ENCODE measurements at places on chromosomes 1 and 21. TPM values are rescaled to one million over a fixed set of nuclear protein-coding genes. Genes with fewer than 3 reads are reported as not detected.

DNA sequence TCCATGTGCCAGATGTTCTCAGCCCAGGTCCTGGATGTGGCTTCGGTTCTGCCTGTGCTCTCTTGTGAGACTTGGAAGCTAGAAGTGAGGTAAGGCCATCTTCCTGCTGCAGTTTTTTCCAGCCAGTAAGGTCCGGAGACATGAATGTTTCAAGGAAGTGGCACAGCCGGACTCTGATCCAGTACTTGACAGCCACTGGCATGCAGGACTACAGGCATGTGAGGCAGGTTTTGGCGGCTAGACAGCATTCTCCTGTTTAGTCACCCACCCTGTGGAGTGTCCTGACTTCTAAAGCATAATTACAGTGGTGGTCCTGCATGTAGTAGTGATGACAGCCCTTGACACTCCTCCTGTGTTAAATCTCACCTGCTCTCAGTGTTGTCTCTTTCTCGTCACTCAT is 72.3 kb downstream of the TNFSF4 start:
- no peak for DNase-seq

DNA sequence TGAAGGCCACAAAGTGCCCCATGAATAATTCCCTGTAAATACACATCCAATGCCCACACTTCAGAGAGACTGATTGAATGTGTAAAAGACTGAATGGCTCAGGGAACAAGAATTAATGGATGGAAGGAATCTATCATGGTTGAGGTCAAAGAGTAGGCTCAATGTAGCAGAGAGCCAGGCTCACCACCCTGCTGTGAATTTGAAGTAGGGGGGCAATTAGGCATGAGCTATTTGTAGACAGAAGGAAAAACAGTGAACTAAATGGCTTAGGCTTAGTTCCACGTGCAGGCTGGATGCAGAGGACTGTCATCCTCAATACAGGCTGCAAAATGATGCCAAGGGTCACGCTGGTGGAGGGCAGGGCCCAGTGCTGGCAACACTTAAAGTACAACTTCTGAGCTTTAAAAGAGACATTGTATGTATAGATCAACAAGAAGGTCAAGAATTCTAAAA is 22.9 kb upstream of the IGSF3 start:
- DNase-seq = no peak

DNA sequence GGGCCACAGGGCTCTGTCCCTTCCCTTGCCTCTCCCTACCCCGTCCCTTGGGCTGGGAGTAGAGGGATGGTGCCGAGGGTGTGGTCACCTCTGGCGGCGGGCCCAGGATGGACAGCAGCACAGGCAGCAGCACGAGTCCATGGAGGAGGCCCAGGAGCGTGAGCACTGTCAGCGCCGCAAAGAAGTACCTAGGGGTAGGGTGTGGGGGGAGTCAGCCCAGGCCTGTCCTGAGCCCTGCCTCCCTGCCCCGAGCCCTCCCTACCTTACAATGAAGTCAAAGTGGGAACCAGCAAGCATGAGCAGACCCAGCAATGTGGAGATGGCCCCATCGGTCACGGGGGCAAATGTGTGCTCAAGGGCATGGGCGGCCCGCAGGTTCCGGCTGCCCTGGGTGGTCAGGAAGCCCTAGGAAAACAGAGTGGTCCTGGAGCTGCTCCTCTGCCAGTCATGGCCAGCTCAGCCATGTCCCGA is 14.7 kb downstream of the BTBD19 start:
- no peak for DNase-seq

DNA sequence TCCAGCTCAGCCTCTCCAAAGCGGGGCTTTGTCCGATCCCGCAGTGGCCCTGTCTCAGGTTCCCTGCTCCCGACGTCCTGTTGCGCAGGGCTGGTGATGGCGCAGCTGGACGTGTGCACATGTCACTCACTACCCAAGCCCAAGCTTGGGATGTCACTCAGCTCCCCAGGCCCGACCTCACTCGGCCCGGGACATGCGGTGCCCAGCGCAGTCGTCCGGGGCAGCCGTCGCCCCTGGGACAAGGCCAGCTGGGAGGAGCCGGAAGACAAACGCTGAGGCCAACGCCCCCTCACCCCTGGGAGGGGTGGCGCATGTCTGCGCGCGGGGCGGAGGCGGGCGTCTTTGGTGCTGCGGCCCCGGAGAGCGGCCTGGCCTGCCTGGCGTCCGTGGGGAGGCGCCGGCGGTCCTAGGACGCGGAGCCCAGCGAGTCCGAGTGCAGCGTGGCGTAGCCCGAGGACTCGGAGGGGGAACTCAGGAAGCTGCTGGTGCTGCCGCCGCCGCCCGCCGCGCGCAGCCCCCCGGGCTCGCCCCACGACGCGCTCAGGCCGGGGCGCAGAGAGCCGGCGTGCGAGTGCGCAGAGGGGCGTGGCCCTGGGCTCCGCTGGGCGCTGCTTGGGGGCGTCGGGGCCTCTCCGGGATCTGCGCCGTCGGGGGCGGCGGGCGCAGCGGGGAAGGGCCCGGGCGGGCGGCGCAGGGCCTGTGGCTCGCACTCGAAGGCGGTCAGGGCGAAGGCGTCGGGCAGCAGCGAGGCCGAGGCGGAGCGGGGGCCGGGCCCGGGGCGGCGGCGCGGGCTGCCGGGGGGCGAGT is 5.2 kb downstream of the HES3 start:
- no peak for DNase-seq

GRCh38 chr1:71770121-71770520 is 512.2 kb downstream of the NEGR1 start:
- no peak for DNase-seq

GRCh38 chr21:45560106-45561021 is 18.1 kb upstream of the SLC19A1 start:
- no peak for DNase-seq

- no peak for DNase-seq
These were observed 66.8 kb upstream of the ANGPTL1 start for GRCh38 chr1:178937695-178938094.

DNA sequence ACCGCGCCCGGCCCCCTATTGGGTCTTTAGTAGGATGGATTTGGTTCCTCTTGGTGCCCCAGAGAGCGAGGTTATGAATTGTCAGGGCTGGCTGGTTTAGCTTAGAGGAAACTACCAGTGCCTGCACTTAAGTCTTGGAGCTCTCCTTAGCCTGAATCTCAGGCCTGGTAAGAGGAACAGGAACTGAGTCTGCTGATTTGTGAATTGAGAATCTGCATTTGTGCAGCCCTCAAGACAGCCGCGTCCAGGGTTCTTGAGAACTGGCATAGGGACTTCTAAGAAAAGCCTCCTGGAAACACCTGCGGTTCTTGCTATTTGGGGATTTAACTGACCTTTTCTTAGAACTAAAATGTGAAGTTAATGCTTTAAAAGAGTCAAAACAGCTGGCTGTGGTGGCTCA is 1.7 kb downstream of the NECAP2 start:
- DNase-seq = no peak

DNA sequence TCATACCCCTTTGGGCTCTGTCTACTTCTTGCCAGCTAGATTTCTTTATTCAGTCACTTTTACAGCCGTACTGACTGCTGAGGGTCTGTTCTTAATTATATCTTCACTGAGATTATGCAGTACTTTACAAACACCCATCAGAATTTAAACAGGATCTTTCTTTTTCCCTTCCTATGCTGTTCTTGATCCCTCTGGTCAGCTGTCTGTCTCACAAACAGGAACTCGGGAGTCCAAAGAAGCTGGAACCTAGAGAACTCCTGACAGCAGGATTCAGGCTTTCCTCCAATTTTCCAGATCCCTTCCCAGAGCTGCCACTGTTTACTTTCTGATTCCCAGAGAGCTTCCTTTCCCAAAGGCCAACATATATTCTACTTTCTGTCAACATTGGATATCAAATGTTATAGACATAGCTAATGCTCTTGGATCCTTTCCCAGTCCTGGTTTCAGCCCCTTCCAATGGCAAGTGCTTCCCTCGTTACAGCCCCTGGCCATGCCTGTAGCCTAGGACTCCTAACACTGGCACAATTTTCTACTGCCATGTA is 59.5 kb downstream of the ATP2B4 start:
- peak; percentile 62 for DNase-seq

DNA sequence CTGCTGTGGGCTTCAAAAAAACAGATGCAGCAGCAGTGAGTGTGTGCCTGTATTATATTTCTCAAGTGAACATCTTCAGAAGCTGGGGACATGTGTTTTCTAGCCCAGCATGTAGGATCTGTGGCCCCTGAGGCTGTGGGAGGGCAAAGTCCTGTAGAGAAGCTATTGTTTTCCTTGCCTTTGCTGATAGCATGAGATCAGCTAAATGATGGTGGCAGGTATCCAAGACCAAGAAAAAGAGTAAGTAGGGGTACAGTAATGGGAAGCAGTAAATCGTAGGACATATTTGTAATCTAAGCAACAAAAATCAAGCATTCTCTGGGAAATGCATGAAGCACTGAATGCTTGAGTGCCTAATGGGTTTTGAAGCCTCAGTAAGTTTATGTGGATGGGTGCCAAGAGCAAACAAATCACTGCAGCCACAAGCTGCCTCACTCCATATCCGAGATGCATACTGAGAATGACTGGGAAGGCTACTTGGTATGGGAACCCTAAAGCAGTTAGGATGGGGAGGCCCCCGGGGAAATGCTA is 98.3 kb downstream of the CD58 start:
- no peak for DNase-seq

GRCh38 chr1:54810153-54810942 is 9.2 kb upstream of the TTC22 start:
- peak; percentile 56 for DNase-seq

- no peak for DNase-seq
These were observed 35.1 kb downstream of the ZNF281 start for GRCh38 chr1:200374569-200375295.

DNA sequence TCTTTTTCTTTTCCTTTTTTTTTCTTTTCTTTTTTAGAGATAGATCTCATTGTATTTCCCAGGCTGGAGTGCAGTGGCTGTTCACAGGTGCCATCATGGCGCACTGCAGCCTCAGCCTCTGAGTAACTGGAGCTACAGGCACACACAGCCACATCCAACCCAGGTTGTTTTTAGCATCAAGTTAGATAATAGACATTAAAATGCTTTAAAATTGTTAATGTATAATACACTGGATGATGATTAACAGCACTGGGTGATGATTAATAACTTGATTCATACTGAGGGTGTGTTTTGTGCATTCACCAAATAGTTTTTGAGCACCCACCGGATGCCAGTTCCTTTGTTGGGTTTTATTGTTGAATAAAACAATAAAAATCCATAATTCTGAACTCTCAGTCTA is 75.2 kb downstream of the BEND5 start:
- no peak for DNase-seq

DNA sequence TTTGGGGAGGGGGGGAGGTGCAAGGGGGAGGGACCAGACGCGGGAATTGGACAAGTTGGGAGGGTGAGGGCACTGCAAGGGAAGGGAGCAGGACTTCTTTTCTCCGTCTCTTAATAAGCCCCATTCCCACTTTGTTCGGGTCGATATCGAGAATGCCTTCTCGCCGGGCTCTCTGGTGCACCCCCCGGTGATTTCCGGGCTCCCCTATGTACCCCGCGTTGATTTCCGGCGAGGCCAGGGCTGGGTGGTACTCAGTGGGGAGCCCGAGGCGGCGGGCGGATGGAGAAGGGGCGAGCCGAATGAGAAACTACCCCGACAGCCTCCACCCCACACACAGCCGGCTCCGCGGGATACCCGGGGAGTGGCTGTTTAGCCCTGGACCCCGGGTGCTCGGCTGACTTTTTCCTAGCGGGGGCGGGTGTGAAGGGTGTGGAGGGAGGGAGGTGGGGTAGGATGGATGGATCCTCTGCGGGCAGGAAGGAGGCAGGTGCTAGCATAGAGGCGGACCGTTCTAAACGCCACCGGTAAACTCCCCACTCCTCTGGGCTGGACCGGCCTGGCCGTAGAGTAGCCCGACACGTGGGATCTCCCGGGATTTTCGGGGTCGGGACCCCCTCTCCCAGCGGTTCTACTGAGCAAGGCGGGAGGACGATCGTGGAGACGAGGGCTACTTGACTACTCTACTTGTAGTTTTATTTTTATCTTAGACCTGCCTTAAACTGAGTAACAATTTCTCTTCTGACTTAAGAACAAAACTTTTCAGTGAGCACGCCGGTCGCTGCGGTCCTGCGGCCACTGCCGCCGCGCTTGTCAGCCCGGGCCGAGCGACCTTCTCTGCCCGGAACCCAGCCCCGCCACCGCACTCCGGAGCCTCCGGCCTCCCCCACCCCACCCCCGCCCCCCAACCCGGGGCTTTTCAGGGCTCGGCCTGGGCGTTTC is 1.0 kb downstream of the RNF220 start:
- DNase-seq = no peak

- no peak for DNase-seq
These were observed 234.5 kb upstream of the HOOK1 start for GRCh38 chr1:59580257-59580656.

GRCh38 chr21:41153443-41153842 is 14.5 kb upstream of the BACE2 start:
- DNase-seq = no peak

DNA sequence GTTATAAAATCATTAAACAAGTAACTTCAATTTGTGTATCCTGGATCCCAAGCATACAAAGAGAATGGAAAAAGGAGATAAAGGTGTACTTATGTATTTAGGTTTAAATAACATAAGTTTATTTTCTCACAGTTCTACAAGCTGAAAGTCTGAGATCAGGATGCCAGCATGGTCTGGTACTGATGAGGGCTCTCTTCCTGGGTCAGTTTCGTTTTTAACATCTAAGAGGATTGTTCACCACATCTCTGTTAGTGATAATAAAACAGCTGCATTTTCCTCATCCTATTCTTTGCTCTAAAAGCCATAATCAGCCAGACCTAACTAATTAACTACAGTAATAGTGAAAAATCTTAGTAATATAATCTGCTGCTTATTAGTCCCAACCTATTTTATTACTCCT is 5.2 kb downstream of the EGLN1 start:
- DNase-seq = no peak

DNA sequence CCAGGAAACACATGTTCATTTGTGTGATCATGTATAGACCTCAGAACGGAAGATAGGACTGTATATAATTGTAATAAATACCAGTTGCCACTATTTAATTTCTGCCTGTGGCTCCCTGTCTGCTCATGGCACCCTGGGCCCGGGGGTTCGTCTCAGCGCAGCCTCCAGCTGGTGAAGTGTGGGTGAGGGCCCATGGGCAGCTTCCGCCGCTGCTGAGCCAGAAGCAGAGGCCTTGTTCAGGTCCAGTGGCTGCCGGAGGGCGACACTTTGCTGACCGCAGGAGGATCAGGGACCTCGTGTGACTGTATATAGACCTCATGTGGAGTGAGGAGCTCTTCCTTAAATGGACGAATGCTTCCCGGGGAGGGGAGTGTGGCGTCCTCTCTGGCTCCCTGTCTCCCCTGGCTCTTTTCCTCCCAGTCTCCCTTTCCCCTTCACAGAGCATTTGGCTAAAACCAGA is 155.9 kb downstream of the PEX14 start:
- DNase-seq = no peak

Gene VASH2
- 26.3 TPM for polyA plus RNA-seq

Gene CACNA1S
- 0.08 TPM for polyA plus RNA-seq

Gene LRRC71
- polyA plus RNA-seq = 5.6 TPM

Gene S100A14
- polyA plus RNA-seq = 93.5 TPM

Gene B4GALT2
- 70.2 TPM for polyA plus RNA-seq

Gene CD2
- 0.33 TPM for polyA plus RNA-seq

Gene FMO1
- 4.8 TPM for polyA plus RNA-seq

Gene CENPL
- polyA plus RNA-seq = 21.1 TPM

Gene GBP5
- polyA plus RNA-seq = 1.5 TPM

Gene TSEN15
- polyA plus RNA-seq = 52.4 TPM

Gene FABP3
- polyA plus RNA-seq = 6.8 TPM

Gene VAV3
- 6.5 TPM for polyA plus RNA-seq

Gene CLCNKB
- 5.7 TPM for polyA plus RNA-seq

Gene APOBEC4
- polyA plus RNA-seq = 2.1 TPM

Measured in right lung (tissue), 10 donors.